ENCODE measurements at places on chromosomes 3 and 15.
A peak's percentile ranks its signal among the peaks of the same experiment; 100 is the strongest.

DNA sequence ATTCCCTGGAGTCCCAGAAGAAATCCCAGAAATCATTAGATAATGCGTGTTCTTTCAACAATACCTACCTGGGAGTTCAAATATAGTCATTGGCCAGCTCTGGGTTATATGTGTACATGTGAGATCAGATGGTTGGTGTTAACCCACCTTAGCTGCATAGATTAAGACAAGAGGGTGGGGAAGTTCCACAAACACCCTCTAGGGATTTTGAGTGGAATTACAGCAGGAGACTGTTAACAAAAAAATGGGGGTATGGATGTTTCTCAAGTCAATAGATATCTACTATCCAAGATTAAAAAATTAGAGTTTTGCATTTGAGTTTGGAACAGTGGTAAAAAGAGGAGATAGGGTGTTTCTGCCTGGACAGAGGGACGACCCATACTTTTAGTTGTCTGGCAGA lies 282.5 kb upstream of the CNTN3 start:
- DNase-seq = no peak

DNA sequence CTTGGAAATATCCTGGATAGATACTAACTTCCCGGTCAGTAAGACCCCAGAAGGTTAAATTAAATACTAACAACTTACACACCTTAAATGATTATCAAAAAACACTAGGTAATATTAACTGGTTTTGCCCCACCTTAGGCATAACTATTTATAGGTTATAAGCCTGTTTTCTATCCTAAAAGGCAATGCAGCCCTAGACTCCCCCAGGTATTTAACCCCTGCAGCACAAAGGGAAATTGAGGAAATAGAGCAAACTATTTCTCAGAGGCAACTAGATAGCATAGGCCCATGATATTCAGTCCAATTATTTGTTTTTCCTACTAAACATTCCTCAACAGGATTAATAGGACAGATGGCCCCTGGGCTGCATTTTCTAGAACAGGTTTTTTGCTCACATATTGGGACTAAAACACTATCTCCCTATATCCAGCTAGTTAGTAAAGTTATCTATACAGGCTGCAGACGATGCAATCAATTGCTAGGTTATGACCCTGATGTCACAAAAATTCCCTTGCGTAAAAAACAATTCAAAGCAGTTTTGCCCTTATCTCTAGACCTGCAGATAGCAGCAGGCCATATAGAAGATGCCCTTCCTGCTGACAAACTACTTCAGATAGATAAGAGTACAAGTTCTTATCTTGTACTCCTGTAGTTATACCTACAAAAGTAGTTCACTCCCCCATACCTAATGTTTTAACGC lies 221.3 kb downstream of the DTWD1 start:
- no peak for DNase-seq

DNA sequence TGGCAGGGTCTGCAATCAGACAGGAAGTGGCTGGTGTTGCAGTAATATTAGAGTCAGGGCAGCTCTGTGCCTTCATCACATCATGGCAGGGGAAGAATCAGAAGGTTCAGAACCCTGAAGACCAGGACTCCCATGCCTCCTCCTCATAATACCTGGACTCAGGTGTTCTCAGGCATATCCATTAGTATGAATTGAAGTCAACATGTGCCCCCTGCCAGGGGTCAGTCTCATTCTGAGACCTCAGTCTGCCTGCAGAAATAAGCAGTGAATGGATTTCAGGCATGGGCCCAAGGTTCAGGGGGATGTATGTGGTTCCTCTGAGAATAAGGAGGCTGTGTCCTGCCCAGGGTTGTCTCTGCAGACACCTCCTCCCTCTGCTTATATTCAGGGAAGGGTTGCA lies 74.2 kb downstream of the SPSB4 start:
- no peak for DNase-seq

- no peak for DNase-seq
Measured at GRCh38 chr3:180447136-180447535, 154.8 kb upstream of the TTC14 start.

DNA sequence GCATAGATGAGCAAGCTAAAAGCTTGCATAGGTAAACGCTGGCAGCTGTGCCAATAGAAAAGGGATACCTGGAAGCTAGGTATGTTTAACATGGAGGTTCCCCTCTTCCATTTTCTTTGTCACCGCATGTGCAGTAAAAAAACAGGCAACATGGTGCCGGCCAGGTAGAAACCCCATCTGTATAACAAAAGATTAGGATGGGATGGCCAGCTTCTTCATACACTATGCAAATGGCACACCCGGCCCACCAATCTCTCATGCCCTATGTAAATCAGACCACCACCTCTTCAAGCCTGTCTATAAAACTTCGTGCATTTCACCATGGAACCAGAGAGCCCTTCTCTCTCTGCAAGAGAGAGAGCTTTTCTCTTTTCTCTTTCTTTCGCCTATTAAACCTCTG lies 224.3 kb upstream of the P2RY1 start:
- DNase-seq = no peak

- DNase-seq = no peak
Measured at GRCh38 chr3:61600195-61600594, 38.8 kb downstream of the PTPRG start.

DNA sequence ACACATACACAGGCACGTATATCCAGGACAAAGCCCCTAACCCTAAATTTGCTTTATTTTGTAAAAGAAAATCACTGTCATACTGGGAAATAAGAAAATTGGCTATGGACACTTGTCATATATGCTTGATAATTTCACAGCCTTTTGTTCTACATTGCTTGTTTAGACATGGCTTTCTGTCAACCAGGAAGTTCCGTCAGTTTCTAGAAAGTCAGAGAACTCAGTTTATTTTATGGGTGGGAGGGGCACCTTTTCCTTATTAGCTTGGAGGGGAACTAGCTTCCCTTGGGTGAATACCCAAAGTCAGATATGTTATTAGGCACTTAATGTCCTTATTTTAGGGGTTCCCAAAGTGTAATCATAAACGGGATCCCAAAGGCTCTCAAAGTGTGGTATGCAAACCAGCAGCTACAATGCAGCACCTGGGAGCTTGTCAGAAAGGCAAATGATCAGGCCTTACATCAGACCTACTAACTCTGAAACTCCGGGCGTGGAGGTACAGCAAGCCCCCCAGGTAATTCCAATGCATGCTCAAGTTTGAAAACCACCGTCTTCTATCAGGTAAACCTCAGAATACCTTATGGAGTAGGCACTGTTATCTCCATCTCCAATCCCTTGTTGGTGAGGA lies 50.1 kb downstream of the CADPS start:
- DNase-seq = no peak

DNA sequence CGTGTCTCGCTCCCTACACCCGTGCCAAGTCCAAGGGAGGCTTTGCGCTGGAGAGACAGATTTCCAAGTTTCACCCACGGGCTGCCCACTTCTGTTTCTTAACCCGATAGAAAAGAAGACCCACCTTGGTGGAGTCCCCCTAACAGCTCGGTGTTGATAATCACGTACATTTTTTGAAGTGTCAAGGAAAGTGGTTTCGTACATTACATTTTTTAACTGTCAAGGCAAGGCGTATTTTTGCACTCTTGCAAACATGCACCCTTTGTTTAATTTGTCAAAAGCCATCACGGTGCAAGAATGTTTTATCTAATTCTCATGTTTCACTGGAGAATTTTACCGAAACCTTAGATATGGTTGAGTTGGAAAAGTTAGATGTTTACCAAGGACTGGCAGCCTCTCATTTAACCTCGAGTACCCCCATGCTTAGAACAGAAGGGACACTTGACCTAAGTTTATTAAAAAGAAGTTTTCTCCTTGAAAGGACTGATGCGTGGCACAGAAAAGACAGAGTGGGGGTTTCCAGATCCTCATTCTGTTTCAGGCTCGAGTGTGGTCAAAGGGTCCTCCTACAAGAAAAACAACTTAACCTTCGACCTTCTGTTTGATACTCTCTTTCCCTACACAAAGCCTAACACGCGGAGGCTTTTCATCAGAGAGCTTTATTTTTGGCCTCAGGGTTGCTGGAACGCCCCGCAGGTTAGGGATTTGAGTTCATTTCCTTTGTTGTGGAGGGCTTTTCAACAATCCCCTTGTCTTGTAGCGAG lies 882 bp downstream of the GXYLT2 start:
- DNase-seq = no peak

- no peak for DNase-seq
Measured at GRCh38 chr15:90106522-90107117, 4.4 kb upstream of the IDH2 start.

DNA sequence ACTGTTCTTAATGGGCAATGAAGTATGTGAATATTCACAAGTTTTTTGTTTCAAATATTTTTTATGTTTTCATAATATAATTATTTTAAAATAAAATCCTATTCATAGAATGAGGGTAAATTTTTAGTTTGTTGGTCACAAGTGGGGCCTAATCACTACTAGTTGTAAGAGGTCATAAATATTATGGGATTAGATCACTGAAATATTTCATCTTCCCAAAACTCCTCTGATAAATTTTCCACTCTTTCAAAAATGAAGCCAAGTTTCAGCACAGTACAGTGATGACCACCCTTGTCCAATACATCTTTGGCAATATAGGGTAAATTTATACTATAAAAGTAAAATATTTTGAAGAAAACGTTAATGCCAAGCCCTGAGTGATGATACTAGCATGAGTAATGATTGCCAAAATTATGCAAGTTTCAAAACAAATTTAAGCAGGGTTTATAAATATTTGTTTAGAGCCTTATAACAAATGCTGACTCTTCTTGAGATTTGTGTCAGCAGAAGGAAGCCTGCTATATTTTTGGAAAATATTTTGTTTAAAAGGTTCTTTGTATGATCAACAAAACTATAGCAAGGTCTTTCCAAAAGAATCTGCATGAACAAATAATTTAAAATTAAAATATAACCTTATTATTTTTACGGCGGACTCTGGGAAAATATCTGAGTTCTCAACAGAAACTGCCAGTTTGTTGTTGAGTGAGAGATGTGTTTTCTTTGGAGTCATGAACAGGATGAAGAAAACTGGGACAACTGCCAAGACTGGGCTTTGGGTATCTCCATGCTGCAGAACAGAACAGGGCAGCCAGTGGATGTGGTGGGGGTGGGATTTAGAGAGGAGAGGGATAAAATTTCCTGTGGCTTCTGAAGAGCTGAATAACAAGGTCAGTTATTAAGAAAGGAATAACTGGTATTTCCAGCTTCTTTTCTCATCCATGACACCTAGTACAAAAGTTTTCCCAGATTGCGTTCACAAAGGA lies 17.9 kb upstream of the TM4SF1 start:
- no peak for DNase-seq

- DNase-seq = peak; percentile 6
Measured at GRCh38 chr15:62254137-62254934, 89.3 kb upstream of the C2CD4B start.

- no peak for DNase-seq
Measured at GRCh38 chr15:59002418-59002859, 15.0 kb downstream of the RNF111 start.

- DNase-seq = no peak
Measured at GRCh38 chr3:168395551-168395950, 299.8 kb upstream of the GOLIM4 start.

DNA sequence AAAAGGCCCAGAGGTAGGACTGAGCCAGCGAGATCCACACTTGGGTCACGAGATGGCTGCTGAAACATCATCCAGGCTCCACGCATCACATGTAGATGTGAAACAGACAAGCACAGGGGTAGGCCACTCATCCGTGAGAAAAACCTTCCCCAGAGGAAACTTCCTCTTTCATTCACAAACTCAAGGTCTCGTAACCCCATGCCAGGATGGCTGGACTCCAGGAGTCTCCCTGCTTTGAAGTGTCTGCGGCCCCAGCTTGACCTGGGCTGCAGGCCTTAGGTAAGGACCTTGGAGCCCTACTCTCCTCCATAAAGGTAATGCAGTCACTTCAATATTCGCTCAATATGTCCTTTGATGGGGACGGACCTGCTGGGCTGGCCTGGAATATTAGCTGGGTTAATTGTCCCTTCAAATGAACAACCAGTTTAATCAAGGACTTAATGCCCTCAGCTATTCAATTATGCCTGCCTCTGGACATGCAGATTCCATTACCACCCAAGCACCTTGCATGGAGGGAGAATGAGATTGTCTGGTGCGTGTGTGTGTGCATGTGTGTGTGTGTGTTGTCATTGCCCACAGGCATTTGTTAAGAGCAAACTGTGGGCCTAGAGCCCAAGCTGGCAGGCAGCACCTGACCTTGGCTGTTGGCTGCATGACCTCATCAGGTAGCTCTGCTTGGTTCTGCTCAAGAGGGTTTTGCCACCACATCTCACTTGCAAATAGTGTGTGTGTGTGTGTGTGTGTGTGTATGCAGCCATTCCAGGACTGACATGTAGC lies 186.9 kb upstream of the TLE3 start:
- DNase-seq = no peak

DNA sequence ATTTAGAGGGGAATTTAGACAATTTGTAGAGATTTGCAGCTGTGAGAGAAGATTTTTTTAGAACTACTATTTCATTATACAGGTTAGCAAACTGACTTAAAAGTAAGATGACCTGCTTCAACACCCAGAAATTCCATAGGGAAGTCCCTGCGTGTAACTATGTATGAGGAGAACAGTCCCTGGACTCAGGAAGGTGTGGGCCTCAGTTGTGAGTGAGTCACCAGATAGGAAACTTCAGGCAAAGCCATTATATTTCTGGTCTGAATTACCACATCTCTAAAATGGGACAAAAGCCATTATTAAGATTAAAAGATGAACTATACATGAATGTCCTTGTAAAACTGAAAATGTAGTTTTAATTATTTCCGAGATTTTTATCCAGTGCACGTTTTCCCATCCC lies 488.3 kb upstream of the GOLIM4 start:
- DNase-seq = no peak

DNA sequence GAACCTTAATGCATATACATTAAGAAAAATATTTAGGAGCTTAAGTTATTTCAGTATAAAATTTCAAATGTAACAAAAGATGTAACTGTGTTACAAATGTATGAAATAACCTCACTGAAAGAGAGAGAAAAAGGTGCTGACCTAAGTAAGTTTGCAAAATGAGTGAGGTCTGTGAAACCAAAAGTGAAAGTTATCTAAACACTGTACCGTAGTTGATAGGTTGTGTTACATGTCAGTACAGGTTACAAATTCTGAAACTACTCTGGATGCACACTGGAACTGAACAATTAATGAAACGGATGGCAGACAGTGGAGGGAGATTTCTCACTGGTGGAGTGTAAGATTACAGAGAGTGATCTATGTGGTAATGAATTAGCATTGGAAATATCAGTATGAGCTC lies 420.7 kb downstream of the ZNF385D start:
- no peak for DNase-seq

DNA sequence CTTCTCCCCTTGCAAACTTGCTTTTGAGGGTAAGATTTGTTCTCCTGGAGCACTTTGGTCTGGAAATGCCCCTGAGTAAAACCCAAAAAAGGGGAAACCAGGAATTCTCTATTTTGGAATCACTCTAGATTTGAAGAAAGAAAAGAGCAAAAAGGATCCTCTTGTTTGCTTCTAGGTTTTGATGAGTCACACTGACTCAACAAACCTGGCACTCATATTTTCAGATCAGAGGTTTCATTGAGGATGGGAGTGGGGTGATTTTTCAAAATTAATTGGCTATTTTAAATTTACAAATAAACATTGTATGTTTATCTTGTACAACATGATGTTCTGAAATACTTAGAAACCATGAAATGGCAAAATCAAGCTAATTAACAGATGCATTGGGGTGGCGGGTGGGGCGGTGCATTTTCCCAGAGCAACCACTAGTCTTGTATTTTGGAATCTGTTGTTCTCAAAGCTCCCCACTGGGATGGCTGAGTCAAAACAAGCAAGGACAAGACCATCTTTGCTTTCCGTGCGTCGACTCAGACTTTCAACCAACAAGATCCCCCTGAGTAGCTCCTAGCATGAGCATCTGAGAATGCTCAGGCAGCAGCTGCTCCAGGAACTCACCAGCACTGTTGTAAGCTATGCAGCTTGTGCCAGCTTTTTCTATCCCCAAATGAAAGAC lies 451.4 kb downstream of the WDR72 start:
- DNase-seq = no peak
